ENCODE measurements at places on chromosomes 7 and 10.
A peak's percentile ranks its signal among the peaks of the same experiment; 100 is the strongest.

DNA sequence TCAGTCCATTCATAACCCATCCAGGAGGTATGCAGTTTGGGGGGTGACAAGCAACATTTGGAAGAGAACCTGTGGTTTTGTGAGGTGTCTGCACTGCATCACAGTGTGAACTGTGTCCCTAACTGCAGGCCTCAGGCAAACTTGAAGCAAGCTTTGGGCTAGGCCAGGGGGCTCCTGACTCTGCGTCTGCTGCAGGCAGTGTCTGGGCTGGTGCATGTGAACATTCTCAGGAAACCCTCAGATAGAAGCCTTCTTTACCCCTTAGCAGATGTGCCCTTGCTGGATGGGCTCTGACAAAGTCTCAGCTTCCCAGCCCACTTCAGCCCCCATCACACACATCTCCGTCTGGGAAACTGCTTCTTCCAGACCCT, 61.0 kb downstream of the VIPR2 start:
- DNase-seq, result no peak

- DNase-seq, result no peak
Observed at GRCh38 chr10:122390271-122390670, 15.8 kb downstream of the PLEKHA1 start.

GRCh38 chr7:64999165-65000004, 7.1 kb downstream of the ERV3-1 start:
- peak; percentile 95 for DNase-seq

DNA sequence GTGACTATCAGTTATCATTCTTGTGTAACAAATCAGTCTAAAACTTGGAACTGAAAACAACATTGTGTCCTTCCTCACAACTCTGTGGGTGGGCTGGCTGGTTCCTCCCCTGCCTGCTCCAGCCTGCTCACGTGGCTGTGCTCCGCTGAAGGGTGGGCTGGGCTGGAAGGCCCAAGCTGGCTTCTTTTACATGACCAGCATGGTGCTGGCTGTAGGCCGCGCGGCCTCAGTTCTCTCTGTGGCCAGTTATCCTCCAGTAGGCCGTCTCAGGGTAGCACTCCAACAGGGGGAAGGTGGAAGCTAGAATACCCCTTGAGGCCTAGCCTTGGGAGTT, 11.3 kb downstream of the ADAMTS14 start:
- DNase-seq, result no peak

DNA sequence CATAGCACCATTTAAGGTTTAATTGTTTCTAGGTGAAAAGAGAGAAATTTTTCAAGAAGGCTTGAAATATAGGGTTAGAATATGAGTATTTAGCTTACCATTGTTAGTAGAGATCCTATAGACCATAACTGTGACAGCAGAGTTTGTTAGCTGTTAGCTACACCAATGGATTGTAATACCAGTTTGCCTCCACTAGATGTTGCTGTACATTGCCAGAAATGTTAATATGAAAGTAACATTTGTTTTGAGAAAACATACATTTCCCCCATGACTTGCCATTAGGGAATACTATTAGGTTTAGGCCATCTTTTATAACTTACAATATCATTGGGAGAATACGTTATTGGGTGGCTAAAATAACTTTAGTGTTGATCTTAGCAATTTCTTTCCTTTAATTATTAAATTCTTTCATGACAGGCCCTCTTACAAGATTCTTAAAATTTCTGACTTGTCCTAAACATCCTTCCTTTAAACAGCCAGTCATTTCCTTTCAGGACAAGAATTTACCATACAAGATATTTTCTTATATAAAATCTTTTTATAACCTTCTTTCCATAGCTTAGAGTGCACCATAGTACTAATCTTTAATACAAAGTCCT, 39.5 kb downstream of the ZNF117 start:
- DNase-seq, result peak; percentile 22

GRCh38 chr7:67343114-67343513, 346.5 kb downstream of the TYW1 start:
- no peak for DNase-seq

DNA sequence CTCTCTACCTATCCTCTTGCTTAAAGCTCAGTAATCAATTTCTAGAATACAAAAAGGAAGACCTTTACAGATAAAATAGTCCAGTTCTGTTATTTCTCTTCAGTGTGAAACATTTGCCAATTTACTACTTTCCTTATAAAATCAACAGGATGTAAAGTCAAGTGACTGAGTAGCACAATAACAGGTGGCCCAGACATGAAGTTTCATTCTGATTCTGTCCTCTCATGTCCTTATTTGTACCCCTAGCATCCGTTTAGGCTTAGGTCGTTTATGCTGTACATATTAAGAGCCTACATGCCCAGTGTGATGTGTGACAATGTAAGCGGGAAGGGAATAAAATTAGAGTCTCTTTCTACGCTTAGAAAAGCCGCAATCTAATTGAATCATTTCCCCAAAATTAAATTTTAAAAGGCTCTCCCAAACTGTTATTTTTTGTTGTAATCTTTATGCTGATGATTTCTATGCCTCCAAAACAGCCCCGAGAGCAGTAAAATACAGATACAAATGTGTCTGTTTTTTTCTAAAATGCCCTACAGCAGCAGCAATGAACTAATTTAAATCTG, 29.1 kb downstream of the EPC1 start:
- DNase-seq, result no peak

- no peak for DNase-seq
Observed at GRCh38 chr10:127227663-127228062, 31.3 kb upstream of the INSYN2A start.

DNA sequence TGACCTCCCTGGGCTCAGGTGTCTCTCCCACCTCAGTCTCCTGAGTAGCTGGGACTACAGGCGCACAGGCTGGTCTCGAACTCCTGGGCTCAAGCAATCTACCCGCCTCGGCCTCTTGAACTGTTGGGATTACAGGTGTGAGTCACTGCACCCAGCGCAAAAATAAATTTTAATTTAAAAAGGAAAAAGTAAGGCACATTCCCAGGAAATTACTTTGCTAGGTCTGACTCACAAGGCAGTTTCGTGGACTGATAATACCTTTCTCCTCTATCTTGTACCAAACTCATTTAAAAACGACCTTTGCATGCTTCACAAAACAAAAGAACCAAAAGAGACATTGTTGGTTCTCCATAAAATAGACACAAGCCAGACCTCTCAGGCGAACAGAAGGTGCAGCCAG, 29.7 kb downstream of the PARP12 start:
- peak; percentile 69 for DNase-seq

Data from astrocyte (in vitro differentiated cells and primary cell).